ENCODE measurements at places on chromosomes 1 and 21.

- no peak for DNase-seq
Observed at GRCh38 chr1:232754930-232755329, 50.3 kb upstream of the MAP10 start.

GRCh38 chr1:118143121-118143520, 41.9 kb downstream of the SPAG17 start:
- DNase-seq: no peak

DNA sequence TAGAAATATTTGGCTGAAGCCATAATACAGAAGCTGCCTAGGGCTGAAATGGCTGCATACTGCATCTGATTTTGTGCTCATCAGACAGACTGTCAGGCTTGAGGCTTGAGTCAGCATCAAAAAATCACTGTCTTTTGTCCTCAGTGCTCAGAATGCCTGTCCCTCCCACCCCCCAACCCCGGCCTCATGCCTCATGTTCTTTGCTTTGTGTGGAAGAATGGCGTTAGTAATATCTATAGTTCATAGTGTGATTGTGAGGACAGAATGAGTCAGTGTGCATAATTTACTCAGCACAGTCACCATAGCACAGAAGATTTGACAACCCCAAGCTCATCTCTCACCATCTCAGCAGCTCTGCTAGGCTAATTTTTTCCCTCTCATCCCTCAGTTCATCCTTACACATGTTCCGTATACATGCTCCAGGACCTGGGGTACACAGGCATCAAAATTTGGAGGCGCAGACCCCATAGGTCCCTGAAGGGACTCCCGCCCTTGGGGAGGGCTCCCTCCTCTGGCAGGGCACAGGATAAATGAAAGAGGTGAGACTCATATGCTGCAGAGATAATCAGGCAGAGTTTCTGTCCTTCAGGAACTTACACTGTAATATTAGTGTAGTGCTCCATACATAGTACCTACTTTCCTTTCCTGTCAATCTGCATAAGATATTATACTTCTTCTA, 159.1 kb upstream of the C8B start:
- no peak for DNase-seq

GRCh38 chr1:94753171-94753972, 66.8 kb upstream of the SLC44A3 start:
- no peak for DNase-seq

GRCh38 chr1:158527190-158527815, 26.9 kb downstream of the OR6Y1 start:
- DNase-seq: no peak
